Neural crest cell (in vitro differentiated cells): ENCODE measurements at places on chromosomes 4 and X. TPM values are rescaled to one million over a fixed set of nuclear protein-coding genes. Genes with fewer than 3 reads are reported as not detected.

DNA sequence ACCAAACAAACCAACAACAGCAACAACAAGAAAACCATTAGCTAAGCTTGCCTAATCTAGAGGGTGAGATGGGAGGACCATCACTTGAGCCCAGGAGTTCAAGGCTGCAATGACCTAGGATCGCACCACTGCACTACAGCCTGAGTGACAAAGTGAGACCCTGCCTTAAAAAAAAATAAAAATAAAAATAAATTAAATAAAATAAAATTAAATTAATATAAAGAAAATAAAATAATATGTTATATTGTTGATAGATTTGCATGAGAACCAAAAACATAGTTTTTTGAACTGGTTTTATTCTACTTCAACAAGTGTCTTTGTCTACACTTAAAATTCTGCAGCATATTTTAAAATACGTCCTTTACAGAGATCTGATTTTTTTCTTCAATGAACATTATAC lies 2683.1 kb downstream of the ARAP2 start:
- H3K36me3 ChIP-seq = no peaks in the 10 kb centered on the region
- no peaks in the 10 kb centered on the region for H3K27me3 ChIP-seq
- H3K27ac ChIP-seq = no peak overlapping the region
- H3K4me3 ChIP-seq = no peak overlapping the region

DNA sequence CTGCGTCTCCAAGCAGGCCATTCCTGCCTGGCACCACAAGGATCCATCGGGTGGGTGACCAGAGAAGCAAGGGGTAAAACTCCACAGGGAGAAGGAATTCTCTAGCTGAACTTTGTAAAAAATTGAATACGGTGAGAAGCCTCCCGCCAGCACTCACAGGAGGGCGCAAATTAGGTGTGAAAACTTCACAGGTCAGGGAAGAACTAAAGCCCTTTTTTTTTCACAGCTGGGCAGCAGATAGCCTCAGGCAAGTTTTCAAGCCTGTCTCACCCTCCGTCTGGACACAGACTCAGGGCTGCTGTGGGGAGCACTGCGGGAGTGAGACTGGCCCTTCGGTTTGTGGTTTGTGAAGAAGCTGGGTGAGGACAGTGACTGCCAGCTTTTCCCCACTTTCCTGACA lies 224.1 kb upstream of the FGF16 start:
- no peak overlapping the region for H3K27ac ChIP-seq
- peaks cover 2% of the 10 kb centered on the region for H3K27me3 ChIP-seq
- no peak for DNase-seq
- no peaks in the 10 kb centered on the region for H3K4me1 ChIP-seq

DNA sequence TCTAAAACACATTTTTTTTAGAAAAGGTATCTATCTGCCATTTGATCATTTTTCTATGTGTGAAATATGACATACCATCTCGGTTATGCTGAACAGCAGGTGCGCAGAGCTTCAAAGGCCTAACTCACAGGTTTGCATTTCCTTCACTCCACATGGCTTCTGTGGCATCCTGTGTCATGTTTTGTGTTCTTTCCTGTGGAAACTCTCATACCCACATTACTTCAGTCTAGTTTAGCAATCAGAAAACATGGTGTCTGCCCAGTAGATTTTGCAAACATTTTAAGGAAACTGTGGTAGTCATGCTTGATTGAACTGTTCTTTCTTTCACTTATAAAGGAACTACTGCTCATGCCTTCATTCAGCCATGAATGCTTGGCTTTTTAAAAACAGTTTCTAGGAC lies 11.3 kb upstream of the ARAP2 start:
- peaks cover 14% of the 10 kb centered on the region for H3K4me1 ChIP-seq
- H3K36me3 ChIP-seq = no peaks in the 10 kb centered on the region
- H3K4me3 ChIP-seq = no peak overlapping the region
- no peak overlapping the region for H3K27ac ChIP-seq

The NDNF gene
- 23.9 and 25.4 TPM in 2 replicates for total RNA-seq

DNA sequence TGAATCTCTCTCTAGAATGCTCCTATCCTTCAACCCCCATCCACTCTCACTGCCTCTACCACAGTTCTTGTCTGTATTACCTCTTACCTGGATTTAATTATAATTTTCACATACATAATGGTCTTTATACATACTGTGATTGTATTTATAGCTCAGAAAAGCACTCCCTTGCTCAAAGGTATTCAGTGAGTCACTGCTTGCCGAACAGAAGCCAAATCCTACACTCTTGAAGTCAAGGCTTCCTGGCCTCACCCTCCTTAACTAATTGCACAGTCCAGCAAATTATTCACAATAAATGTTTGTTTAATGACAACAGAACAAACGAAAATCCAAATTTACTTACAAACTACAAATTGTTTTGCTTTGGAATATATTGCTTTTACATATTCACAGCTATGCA lies 159.5 kb downstream of the KLHL13 start:
- no peaks in the 10 kb centered on the region for H3K27me3 ChIP-seq
- H3K4me3 ChIP-seq = no peak overlapping the region
- no peak for DNase-seq
- no peaks in the 10 kb centered on the region for H3K4me1 ChIP-seq
- no peak overlapping the region for H3K27ac ChIP-seq
- H3K36me3 ChIP-seq = no peaks in the 10 kb centered on the region

The SOX3 gene
- total RNA-seq = 201 and 205 TPM in 2 replicates
